ENCODE measurements at places on chromosomes 12 and 14.

- no peak for DNase-seq
Measured at GRCh38 chr14:61347826-61348443, 26.6 kb downstream of the PRKCH start.

GRCh38 chr12:114936148-114937079, 252.4 kb upstream of the TBX3 start:
- DNase-seq, result no peak

DNA sequence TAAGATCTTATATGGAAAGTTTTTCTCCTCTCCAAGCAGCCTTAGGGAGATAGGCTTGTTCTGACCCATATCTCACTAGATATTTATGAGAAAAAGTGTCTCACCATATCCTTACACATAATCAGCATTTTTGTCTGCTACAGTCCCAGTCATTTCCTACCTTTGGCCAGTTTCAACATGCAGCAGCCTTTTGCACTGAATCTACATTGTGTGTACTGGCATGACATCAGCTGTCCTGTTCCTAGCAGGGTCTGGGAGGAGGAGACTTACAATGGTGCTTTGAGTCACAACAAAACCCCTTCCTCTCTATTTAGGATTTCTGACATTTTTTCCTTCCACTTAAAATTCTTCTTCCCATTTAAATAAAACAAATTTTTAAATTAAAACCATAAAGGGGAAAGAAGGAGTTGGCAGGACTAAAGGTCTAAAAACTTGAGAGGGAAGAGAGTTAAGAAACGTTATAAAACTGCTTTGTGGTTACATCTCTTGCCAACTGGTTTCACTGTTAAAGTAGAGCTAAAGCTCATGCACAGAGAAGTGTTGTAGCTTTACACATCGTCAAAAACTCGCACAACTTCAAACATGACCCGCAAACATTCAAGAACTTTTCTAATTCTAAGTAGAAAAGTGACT, 53.3 kb upstream of the CERS5 start:
- DNase-seq, result peak; percentile 40

GRCh38 chr14:56127156-56127555, 8.9 kb downstream of the PELI2 start:
- no peak for DNase-seq

- DNase-seq, result no peak
Measured at GRCh38 chr14:103692159-103692558, 23.1 kb downstream of the XRCC3 start.

DNA sequence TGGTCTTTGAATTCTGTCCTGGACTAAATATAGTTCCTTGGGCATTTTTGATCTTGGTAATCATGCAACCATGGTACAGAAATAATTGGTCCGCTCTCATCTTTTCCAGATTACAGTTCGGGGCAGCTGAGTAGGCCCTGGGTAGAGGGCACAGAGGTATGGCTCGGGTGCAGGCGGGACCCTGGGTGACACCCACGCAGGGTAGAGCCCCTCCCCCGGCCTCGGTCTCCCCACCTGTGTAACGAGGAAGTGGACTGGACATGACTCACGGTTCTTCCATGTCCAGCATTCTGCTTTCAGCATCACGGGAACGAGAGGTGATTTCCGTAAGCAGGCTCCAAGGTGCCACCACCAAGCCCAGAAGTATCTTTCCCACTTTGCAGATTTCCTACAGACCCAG, 91.0 kb upstream of the DIO3 start:
- DNase-seq, result no peak

DNA sequence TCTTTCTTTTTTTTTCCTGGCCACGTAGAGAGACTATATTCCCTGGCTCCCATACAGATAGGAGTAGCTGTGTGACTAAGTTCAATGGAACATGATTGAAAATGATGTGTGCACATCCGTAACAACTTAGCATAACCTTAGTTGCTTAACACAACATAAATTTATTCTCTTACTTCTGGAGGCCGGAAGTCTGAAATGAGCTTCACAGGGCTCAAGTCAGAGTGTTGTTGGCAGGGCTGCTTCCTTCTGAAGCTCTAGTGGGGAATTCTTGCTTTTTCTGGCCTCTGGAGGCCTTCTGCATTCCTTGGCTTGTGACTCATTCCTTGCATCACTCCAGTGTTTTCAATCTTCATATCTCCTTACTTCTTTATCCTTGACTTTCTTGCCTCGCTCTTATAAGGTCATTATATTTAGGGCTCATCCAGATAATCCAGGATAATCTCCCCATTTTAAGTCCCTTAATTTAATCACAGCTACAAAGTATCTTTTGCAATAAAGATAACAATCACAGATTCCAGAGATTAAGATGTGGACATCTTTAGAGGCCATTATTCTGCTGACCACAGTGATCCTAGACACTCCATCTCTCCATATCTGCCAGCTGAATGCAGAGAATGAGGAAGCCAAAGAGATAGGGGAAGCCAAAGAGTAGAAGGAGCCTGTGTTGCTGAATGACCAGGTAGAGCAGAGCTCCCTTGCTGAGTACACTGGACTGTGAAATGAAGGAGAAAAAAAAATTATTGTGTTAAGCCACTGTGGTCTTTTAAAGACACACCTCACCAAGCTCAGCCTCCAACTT, 21.0 kb upstream of the SNX6 start:
- DNase-seq, result no peak

DNA sequence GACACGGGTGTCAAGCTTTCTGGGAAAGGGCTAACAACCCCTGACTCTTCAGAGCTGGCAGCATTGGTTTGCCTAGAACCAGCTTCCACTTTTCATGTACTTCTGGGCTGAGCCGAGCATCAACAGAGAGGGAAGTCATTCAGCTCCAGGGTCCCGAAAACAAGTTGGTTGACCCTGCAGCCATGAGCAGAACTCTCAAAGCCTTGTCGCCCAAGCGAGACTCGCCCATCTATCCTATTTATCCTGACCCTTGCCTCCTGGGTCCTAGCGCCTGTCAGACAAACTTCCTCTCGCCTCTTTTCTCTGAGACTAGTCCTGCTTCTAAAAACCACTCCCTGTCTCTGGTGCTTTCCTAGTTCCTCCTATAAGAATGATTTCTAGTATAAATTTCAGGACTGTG, 47.9 kb downstream of the ASCL4 start:
- no peak for DNase-seq

GRCh38 chr14:77108753-77109152, 10.7 kb downstream of the CIPC start:
- no peak for DNase-seq

DNA sequence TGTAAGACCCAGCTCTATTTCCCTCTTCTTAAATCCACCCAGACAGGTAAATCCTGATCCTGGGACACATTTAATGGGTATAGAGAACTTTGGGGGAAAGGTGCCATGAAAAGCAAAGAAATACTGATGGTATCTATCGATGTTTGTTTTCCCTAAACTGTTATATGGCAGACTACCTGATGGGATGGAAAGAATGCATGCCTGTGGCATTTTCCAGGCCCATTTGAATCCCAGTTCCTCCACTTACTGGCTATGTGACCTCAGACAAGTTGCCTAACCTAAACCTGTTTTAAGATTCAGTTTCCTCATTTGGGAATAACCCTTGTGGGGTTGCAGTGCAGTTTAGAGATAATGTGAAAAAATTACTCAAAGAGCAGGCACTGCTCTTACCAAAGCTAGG, 404.5 kb downstream of the FUT8 start:
- DNase-seq, result no peak

- DNase-seq, result no peak
Measured at GRCh38 chr12:105822131-105823105, 316.3 kb downstream of the NUAK1 start.

- no peak for DNase-seq
Measured at GRCh38 chr12:88544991-88545980, 35.0 kb downstream of the KITLG start.

DNA sequence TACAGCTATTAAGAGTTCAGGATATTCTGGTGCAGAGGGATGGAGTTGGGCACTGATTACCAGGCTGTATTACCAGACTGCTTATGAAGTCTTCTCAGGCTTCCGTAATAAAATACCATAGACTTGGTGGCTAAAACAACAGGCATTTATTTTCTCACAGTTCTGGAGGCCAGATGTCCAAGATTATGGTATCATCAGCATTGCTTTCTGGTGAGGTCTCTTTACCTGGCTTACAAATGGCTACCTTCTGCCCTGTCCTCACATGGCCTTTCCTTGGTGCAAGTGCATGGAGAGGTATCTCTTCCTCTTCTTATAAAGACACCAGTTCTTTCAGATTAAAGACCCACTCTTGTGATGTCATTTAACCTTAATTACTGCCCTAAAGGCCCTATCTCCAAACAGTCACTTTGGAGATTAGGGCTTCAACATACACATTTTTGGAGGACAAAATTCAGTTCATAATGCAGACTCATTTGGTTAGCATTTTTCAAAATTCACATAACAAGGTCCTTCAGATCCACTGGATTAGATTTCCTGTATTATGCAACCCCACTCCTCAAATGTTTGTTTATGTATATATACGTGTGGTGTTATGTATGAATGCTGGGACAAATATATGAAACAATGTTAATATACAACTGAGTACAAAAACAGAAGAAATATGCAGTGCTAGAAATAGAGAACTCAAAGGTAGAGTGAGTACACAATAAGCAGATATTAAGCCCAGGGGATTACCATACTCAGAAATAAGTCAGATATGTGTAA, 9.3 kb upstream of the ATP2B1 start:
- no peak for DNase-seq

DNA sequence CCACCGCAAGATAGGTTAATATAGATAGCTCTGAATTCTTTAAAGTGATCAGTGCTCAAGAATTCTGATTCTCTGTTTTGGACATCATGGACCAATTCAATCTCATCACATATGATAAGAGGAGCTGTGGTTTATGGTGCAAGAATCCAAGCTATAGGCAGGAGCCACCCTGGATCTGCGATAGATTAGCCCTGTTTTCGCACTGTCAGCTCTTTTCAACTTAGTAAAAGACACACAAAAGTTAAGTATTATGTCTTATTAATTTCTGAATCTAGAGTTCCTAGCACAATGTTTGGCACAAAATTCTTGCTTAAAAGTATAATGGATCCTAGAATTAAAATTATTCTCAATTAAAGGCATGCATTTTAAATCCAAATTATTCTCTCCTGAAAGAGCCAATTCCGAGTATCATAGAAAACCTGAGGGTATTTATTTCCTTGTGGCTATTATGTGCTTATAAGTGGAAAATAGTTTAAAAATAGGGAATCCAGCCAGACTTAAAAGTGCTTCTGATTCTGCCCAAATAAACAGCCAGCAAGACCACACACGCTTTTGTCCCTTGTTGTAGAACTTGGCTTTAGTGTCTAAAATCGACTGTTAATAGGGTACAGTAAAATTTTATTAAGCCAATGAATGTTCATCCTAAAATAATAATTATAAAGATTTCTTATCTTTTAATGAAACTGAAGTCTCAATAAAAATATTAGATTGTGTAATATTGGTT, 184.9 kb upstream of the FLRT2 start:
- DNase-seq, result no peak

- DNase-seq, result no peak
Measured at GRCh38 chr12:2256453-2256852, 203.7 kb downstream of the CACNA1C start.

GRCh38 chr14:57209561-57209960, 59.1 kb downstream of the EXOC5 start:
- no peak for DNase-seq

DNA sequence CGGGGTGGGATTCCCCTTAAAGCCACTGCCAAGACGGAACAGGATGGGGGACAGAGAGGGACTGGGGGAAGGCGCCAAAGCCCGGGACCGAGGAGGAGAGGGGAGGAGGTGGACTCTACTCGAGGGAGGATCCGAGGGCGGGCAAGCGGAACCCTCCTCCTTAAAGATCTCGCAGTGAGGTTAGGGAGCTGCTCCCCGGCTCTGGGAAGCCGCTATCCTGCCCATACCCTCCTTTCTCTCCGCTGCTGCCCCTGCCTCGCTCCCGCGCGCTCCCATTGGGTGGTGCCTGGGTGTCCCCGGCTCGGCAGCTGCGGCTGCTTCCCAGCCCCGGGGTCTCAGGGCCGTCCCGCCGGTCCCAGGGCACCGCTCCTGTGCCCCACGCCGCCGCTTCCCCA, 16.4 kb downstream of the KRT18 start:
- no peak for DNase-seq

DNA sequence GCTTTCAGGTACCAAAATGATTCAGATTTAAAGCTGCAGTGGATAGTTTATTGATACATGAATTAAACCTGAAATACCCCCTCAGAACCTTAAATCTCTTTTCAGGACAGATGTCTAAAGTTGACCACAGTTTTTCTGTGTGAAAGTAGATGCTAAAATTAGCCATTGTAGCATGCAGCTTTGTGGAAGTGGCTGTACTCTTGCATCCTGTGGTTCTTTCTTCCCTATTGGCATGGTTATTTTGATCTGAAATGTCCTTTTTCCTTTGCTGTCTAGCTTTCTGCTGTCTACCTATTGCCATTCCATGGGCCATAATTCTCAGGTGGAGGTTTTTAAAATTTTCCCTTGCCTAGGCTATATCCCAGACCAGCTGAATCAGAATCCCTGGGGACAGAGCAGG, 455.6 kb downstream of the ZFP36L1 start:
- DNase-seq, result no peak

DNA sequence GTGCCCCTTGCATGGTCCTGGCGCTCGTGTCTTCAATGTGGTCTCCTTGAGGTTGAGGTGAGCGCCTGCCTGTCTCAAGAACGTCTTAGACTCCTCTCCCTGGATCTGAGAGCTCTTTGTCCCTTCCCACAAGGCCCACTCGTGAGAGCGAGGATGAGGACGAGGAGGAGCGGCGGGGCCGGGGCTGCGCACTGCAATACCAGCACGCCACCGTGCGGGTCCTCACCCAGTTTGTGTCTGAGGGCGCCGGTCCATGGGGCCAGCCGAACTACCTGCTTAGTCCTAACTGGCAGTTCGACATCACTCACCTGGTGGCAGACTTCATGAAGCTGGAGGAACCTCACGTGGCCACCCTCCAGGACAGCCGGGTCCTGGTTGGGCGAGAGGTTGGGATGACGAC, 128.1 kb downstream of the SLC15A4 start:
- no peak for DNase-seq

DNA sequence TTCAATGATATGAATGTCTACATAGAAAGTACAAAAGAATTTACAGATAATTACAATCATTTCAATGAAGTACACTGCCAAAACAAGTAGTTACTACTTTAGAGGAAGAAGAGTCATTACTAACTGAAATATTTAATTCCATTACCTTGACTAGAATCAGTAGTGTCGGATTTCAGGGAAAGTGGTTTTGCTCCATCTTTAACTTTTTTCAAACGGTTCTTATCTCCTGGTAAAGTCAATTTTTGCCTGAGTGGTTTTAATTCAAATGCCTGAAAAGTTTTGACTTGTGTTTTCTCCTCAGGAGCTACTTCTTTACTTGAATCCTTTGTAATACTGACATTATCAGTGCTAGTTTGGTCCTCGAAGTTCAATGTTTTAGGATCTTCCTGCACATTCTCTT, 6.9 kb downstream of the ZFC3H1 start:
- no peak for DNase-seq

DNA sequence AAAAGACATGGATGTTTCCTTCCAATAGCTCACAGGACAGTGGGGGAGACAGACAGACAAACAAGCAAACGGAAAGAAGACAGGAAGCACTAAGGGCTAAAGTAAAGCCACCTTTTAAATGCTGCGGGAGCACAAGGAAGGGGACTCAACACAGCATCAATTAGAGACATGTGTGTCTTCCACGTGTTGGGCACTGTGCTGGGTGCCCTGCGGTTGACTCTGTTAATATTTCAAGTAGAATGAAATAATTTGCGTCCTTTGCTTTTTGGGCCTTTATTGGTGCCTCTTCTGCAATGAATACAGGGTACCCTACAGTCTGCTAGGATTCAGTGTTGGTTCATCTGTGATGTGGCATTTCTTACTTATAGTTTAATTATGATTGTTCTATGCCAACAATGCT, 90.9 kb upstream of the CPM start:
- no peak for DNase-seq

GRCh38 chr14:55535516-55536203, 44.3 kb upstream of the KTN1 start:
- DNase-seq, result no peak

GRCh38 chr12:19991146-19991545, 377.2 kb upstream of the PDE3A start:
- DNase-seq, result no peak

Measured in CD4-positive, alpha-beta T cell treated with Interleukin-6 for 4 hours (primary cell).